ENCODE measurements at places on chromosomes 3 and 15. TPM values are rescaled to one million over a fixed set of nuclear protein-coding genes. Genes with fewer than 3 reads are reported as not detected.

GRCh38 chr3:146262371-146263110 lies 11.6 kb upstream of the PLSCR4 start:
- peaks cover 17% of the 10 kb centered on the region for H3K27me3 ChIP-seq
- H3K36me3 ChIP-seq = no peaks in the 10 kb centered on the region
- DNase-seq = no peak
- H3K27ac ChIP-seq = no peak overlapping the region
- H3K4me1 ChIP-seq = no peaks in the 10 kb centered on the region

DNA sequence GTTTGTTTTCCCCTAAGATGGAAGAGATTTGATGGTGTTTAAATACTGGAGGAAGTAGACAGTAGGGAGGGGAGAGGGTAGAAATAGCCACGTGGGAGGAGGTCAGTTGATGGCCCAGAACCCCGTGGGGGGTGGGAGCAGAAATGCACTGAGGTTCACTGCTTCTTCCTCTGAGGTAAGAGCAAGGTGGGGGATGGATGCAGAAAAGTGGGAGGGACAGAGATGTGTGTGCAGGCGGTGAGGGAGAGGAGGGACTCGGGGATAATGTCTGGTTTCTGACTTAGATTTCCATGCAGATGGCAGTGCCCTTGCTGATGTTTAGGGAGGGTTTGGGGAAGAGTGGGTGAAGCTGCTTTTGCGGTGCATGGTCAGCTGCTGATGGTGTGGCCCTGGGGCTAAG lies 102.9 kb downstream of the ARNT2 start:
- H3K27ac ChIP-seq = no peak overlapping the region
- H3K27me3 ChIP-seq = no peaks in the 10 kb centered on the region
- no peaks in the 10 kb centered on the region for H3K36me3 ChIP-seq
- no peak for DNase-seq
- H3K4me1 ChIP-seq = no peaks in the 10 kb centered on the region
- no peak overlapping the region for H3K4me3 ChIP-seq

The CCDC12 gene
- 66.2 TPM for total RNA-seq

The CHRNA7 gene
- not detected for total RNA-seq

The PLD1 gene
- 0.09 TPM for total RNA-seq

DNA sequence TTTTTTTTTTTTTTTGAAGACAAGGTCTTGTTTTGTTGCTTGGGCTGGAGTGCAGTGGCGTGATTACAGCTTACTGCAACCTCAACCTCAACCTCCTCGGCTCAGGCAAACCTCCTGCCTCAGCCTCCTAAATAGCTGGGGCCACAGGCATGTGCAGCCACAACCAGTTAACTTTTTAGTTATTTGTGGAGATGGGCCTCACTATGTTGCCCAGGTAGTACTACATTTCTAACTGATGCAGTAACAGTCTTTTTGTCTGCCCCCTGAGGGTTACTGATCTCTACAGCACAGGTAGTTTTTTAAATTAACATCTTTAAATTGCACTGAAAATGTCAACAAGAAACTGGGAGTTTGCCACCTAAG lies 3.4 kb upstream of the LMLN start:
- H3K27ac ChIP-seq = peak overlapping the region; percentile 42
- peaks cover 61% of the 10 kb centered on the region for H3K36me3 ChIP-seq
- H3K4me3 ChIP-seq = no peak overlapping the region
- no peak for DNase-seq

GRCh38 chr3:46693892-46694226 lies 380 bp upstream of the ALS2CL start:
- no peak overlapping the region for H3K27ac ChIP-seq
- peaks cover 26% of the 10 kb centered on the region for H3K4me1 ChIP-seq
- H3K4me3 ChIP-seq = peak overlapping the region; percentile 63
- H3K36me3 ChIP-seq = no peaks in the 10 kb centered on the region
- peaks cover 19% of the 10 kb centered on the region for H3K27me3 ChIP-seq

The UROC1 gene
- not detected for total RNA-seq

GRCh38 chr3:140905559-140905958 lies 36.1 kb upstream of the SLC25A36 start:
- no peaks in the 10 kb centered on the region for H3K36me3 ChIP-seq
- DNase-seq = no peak
- H3K27ac ChIP-seq = no peak overlapping the region
- peaks cover 7% of the 10 kb centered on the region for H3K27me3 ChIP-seq

GRCh38 chr3:62379321-62379798 lies 6.0 kb upstream of the FEZF2 start:
- peaks cover 2% of the 10 kb centered on the region for H3K36me3 ChIP-seq
- no peak for DNase-seq
- no peak overlapping the region for H3K27ac ChIP-seq
- peaks cover 66% of the 10 kb centered on the region for H3K27me3 ChIP-seq

GRCh38 chr3:126528800-126529541 lies 5.0 kb downstream of the CHST13 start:
- no peaks in the 10 kb centered on the region for H3K36me3 ChIP-seq
- DNase-seq = no peak
- H3K27me3 ChIP-seq = peaks cover 18% of the 10 kb centered on the region
- no peak overlapping the region for H3K4me3 ChIP-seq
- H3K4me1 ChIP-seq = peaks cover 2% of the 10 kb centered on the region

- H3K27me3 ChIP-seq = peaks cover 3% of the 10 kb centered on the region
- H3K36me3 ChIP-seq = no peaks in the 10 kb centered on the region
- no peak for DNase-seq
- no peaks in the 10 kb centered on the region for H3K4me1 ChIP-seq
Observed at GRCh38 chr3:39961230-39961629, 151.8 kb downstream of the MYRIP start.

DNA sequence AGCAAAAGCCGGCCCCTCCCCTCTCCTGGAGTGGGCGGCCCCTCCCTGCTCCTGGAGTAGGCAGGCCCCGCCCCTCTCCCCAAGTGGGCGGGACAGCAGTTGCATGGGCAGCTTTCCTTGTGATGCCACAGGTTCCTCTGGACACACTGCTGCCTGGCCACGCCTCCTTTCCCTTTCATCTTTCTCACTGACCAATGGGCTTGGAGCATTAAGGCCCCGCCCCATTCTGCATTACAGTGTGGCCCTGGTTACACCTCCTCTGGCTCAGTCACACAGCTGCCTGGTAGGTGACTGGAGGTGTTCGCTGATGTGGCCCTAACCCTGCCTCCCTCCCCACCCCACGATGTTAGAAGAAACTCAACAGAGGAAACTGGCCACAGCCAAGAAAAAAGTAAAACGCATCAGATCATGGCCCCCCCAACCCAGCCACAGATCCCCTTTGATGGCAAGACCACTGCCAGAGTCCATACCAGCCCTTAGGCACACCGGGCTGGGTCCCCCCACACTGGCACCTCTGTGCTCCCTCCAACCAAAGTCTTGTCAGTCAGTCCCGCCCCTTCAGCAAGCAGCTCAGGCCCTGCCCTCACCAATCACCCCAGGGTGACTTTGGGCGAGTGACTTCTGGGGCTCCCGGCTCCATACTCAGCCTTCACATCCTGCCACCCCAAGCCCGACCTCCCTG lies 84.3 kb downstream of the ADAMTS7 start:
- H3K27me3 ChIP-seq = peaks cover 4% of the 10 kb centered on the region
- H3K4me1 ChIP-seq = peaks cover 7% of the 10 kb centered on the region
- H3K27ac ChIP-seq = no peak overlapping the region
- H3K4me3 ChIP-seq = no peak overlapping the region
- DNase-seq = no peak
- no peaks in the 10 kb centered on the region for H3K36me3 ChIP-seq

- H3K27me3 ChIP-seq = no peaks in the 10 kb centered on the region
- DNase-seq = no peak
- H3K4me3 ChIP-seq = no peak overlapping the region
- H3K27ac ChIP-seq = no peak overlapping the region
- H3K4me1 ChIP-seq = no peaks in the 10 kb centered on the region
- H3K36me3 ChIP-seq = no peaks in the 10 kb centered on the region
Observed at GRCh38 chr3:127123533-127123932, 69.4 kb upstream of the PRR23E start.

- H3K36me3 ChIP-seq = no peaks in the 10 kb centered on the region
- no peak overlapping the region for H3K27ac ChIP-seq
- no peaks in the 10 kb centered on the region for H3K4me1 ChIP-seq
Observed at GRCh38 chr3:9198261-9198660, 51.2 kb downstream of the SRGAP3 start.

The C3orf85 gene
- not detected for total RNA-seq

DNA sequence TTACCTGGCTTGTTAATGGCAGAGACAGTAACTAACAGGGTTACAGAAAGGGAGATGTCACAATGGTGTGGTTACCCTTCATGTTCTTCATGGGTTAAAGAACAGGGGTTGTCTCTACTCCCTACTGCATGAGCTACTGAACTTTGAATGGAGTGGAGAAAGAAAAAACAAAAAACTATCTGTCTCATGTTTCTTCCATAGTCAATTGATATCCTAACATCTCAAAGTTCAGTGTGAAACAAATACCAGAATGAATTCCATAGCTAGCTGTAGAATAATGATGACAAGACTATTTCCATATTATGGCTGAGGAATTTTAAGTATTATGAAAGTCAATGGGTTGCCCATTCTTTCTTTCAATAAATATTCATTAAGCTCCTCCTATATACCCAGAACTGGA lies 161.3 kb upstream of the LPP start:
- DNase-seq = peak; percentile 26
- no peaks in the 10 kb centered on the region for H3K27me3 ChIP-seq
- peaks cover 5% of the 10 kb centered on the region for H3K36me3 ChIP-seq
- no peak overlapping the region for H3K27ac ChIP-seq
- H3K4me3 ChIP-seq = no peak overlapping the region

Data from activated CD4-positive, alpha-beta T cell treated with anti-CD3 and anti-CD28 coated beads, Interleukin-2, amount 10 ng/mL, durations not matched to agents 24 days and 14 days (primary cell).